Fibroblast of lung (primary cell): ENCODE measurements at places on chromosomes 13 and 19.
A peak's percentile ranks its signal among the peaks of the same experiment; 100 is the strongest.

GRCh38 chr19:16660763-16661479 is at the start of gene TMEM38A:
TSS of gene TMEM38A (plus strand) at chr19:16661139. CDS start at chr19:16661218, 79 bp downstream.
- no peak for DNase-seq

- DNase-seq = no peak
Measured at GRCh38 chr13:110571896-110572777, 10.6 kb upstream of the RAB20 start.

DNA sequence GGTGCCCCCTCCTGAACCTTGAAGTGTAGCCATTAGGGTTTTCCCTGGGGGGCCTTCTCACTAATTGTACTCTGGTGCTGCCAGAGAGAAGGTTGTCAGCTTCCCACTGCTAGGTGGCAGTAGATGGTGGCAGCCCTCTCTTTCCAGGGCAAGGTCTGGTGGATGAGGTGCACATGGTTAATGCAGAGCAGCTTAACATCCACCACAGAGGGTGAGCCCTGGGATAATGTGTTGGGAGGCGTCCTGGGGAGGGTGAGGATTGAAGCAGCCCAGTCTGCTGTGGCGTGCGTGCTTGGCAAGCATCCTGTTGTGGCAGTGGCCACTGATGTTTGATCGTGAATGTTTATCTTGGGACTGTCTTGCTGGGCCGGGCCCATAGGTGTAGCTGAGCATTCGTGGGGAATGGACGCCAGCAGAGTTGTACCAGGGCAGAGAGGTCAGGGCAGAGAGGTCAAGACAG is 5.8 kb downstream of the EGLN2 start:
- no peak for DNase-seq

DNA sequence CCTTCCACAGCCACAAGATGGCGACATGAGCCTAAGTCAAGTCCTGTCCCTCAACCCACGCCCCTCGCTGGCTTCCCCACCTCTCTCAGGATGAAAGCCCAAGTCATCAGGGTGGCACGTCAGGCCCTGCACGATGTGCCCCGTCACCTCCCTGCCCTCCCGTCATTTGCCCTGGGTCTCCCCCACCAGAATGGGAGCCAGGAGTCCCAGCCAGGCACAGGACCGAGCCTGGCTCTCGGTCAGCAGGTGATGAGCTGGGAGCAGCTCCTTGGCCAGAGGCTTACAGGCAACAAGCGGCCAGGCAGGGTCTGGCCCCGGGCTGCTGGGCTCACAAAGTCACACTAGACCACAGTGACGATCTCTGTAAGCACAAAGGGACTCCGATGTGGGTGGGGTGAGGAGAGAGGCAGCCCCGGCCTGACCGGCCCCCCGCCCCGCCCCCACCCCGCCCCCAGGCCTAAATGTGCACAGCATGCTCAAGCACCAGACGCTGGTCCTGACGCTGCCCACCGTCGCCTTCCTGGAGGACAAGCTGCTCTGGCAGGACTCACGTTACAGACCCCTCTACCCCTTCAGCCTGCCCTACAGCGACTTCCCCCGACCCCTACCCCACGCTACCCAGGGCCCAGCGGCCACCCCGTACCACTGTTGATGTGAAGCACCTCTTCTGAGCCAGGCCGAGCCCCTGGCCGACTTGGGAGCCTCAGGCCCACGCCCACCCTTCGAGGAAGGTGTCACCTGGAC is 7.3 kb downstream of the MRPL4 start:
- DNase-seq = peak; percentile 80

DNA sequence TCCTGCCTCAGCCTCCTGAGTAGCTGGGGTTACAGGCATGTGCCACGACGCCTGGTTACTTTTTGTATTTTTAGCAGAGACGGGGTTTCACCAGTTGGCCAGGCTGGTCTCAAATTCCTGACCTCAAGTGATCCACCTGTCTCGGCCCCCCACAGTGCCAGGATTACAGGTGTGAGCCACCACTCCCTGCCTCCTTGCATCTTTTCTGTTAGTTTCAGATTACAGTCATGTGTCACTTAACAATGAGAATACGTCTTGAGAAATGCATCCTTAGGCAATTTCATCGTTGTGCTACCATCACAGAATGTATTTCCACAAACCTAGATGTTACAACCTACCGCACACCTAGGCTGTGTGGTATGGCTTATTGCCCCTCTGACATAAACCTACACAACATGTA is 180.4 kb downstream of the TM9SF2 start:
- DNase-seq = no peak

DNA sequence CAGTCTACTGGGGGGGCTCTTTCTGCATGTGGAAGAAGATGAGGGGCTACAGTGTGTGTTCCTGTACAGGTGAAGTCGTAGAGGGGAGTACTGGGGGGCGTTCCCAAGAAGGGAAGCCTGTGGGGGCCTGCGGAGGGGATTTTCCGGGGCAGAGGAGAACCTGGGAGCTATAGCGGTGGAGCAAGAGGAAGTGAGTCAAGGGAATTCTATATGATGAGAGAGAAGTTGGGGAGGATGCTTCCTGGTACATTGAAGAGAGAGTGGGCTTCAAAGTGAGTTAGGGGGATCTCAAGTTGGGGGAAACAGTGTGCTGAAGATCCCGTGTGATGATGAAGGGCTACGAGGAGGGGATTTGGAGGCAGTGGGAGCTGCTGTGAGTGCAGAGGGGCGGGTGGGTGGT is 1.9 kb upstream of the CACNG8 start:
- no peak for DNase-seq

DNA sequence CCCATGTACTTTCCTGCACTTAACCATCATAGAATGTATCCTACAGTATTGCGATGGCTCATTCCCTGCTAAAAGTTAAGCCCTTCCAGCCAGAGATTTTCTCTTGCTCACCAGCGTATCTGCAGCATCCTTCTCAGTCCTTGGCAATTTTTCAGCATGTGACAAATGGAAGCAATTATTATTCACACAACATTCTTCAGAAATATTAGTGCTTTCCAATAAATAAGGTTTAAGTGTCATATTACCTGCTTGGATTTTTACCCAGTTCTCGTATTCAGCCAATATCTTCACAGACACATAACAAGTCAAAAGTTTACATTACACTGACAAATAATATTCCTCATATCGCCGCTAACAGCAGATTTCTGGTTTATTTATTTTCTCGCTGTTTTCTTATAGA is 82.3 kb downstream of the POU4F1 start:
- DNase-seq = no peak

DNA sequence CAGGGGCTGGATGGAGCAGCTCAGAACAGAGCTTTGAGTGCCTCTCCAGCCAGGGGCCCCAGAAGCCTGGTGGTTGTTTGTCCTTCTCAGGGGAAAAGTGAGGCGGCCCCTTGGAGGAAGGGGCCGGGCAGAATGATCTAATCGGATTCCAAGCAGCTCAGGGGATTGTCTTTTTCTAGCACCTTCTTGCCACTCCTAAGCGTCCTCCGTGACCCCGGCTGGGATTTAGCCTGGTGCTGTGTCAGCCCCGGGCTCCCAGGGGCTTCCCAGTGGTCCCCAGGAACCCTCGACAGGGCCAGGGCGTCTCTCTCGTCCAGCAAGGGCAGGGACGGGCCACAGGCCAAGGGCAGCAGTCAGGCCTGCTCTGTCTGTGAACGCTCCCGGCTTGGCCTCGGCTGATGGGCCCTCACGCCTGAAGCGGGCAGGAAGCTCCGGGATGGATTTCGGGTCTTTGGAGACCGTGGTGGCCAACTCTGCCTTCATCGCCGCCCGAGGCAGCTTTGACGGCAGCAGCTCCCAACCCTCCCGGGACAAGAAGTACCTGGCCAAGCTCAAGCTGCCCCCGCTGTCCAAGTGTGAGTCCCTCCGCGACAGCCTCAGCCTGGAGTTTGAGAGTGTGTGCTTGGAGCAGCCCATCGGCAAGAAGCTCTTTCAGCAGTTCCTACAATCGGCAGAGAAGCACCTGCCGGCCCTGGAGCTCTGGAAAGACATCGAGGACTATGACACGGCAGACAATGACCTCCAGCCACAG is at the start of gene GRK1:
Gene GRK1 (plus strand): TSS at position 269 of the 751 bp plus-strand sequence. CDS start 168 bp downstream, at position 437.
- DNase-seq = no peak

DNA sequence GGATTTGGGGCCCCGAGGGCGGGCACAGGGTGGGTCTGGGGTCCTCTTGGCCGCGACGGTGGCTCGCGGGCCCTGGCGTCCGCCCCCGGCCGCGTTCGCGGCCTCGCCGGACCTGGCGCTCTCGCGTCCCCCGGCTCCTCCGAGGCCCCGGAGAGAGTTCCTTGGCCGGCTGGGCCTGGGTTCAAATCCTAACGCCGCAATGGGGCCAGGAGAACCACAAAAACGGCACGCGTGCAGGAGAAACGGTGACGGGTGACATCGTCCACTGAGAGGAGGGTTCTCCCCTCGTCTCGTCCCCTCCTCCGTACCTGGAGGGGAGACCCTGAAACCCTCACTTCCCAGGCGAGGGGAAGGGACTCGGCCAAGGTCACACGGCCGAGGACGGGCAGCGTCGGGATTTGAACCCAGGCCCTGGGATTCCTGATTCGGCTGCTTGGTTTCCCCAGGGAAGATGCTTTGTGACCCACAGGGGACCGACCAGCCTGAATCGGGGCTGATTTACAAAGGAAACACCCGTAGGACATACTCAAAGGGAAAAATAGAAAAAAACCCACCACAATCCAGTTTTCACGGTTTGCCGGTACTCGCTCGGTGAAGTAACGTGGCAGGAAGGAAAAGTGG is 624 bp downstream of the SAFB start:
- DNase-seq = no peak

- DNase-seq = no peak
Measured at GRCh38 chr13:28615916-28616446, 42.9 kb upstream of the POMP start.

GRCh38 chr19:6022570-6023064 is 44.7 kb upstream of the RANBP3 start:
- no peak for DNase-seq

GRCh38 chr13:82096256-82096655 is 1755.3 kb upstream of the SPRY2 start:
- DNase-seq = no peak

DNA sequence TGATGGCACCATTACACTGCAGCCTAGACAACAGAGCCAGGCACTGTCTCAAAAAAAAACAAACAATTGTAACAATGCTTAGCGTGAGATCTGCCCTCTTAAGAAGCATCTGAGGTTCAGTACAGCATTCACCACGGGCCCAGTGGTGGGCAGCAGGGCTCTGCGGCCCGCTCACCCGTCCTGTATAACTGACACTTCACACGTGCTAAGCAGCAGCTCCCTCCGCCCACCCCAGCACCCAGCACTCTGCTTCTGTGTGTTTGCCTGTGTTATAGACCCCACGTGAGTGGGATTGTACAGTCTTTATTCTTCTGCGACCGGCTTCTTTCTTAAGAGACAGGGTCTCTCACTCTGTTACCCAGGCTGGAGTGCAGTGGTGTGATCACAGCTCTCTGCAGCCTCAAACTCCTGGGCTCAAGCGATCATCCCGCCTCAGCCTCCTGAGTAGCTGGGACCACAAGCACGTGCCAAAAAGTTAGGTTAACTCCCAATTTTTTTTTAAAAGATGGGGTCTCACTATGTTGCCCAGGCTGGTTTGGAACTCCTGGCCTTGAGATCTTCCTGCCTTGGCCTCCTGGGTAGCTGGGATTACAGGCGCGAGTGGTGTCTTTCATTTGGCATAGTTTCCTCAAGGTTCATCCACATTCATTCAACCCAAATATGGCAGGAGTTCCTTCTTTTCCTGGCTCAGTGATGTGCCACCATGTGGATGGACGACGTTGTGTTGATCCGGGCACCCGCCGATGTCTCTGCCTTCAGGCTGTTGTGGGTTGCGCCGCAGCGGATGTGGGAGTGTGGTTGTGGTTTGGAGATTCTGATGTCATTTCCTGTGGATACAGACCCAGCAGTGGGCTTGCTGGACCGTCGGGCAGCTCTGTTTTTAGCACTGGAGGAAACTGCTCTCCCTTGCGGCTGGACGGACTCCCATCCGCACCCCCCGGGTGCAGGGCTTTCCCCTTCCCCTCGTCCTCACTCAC is 170.0 kb downstream of the KDM4B start:
- peak; percentile 92 for DNase-seq

- DNase-seq = no peak
Measured at GRCh38 chr13:32752997-32753606, 166.8 kb downstream of the PDS5B start.

GRCh38 chr13:55214841-55215345 is 1925.8 kb upstream of the PRR20A start:
- no peak for DNase-seq

GRCh38 chr19:29694669-29695627 is 20.1 kb downstream of the C19orf12 start:
- DNase-seq = peak; percentile 51

GRCh38 chr13:35354285-35354684 is 122.2 kb downstream of the MAB21L1 start:
- DNase-seq = no peak

- no peak for DNase-seq
Measured at GRCh38 chr19:33497131-33497777, 24.3 kb downstream of the PEPD start.

DNA sequence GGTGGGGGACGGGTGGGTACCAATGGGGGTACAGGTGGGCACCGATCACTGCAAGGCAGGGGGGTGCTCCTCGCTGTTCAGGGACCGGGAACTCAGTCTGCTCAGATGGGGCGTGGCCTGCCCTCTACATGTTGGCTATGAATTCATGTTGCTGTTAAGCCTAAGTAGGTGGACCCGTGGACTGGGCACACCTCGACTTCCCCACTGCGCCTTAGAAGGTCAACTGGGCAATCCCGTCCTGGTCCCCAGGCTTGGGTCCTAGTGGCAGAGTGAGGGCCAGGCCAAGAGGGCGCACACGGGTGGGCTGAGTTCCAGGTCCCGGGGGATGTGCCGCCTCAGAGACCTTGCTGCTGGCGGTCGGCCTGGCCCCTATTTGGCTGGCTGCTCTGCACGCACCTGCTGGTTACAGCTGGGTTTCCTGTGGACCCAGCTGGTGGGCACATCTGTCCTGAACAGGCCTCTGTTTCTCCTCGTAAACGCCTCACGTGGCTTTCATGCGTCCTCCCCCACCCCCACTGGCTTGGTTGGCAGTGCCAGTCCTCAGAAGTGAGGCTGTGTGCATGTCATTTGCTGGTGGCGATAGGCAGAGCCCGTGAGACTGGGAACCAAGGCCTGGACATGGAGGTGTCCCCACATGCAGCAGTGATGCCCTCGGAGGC is 13.5 kb upstream of the ZNF554 start:
- DNase-seq = no peak

GRCh38 chr19:46784262-46785053 is 3.9 kb downstream of the SLC1A5 start:
- DNase-seq = peak; percentile 84

- DNase-seq = no peak
Measured at GRCh38 chr19:45947926-45948325, 25.7 kb downstream of the NOVA2 start.

DNA sequence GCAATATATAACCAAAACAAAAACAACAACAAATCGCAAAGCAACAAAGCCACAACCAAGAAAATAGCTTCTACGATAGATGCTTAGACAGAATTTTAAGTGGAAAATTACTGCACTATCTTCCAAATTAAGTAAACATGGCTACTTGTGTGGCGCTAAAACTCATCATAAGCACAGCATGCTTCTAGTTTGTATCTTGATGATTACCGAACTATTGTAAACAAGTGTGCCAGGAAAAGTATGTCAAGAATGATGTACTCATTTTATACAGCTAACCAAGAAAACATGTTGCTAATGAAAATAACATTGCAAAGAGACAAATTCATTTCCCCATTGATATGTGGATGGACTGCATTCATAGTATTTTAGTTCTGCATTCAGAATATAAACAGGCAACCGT is 271.9 kb upstream of the GPC6 start:
- DNase-seq = no peak

- DNase-seq = no peak
Measured at GRCh38 chr19:7376151-7376852, 27.6 kb downstream of the ARHGEF18 start.

GRCh38 chr19:38352611-38353010 is 17.0 kb downstream of the CATSPERG start:
- DNase-seq = no peak
